NCI-H1694 (cell line): ENCODE measurements at places on chromosomes 6 and 20.

DNA sequence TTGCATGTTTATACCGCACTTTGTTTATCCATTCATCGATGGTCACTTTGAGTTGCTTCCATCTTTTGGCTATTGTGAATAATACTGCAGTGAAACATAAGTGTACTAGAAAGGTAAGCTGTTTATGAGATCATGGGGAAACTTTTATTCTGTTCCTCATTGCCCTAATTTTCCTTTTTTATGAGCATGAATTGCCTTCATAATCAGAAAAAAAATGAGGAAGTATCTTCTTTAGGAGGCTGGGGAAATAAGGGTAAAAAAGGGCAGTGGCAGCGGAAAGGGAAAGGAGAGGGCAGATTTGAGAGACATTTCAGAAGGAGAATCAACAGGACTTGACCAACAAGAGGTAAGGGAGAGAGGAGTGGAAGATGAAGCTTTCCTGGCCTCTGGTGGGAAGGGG is 14.3 kb upstream of the SERINC3 start:
- no peak for DNase-seq

DNA sequence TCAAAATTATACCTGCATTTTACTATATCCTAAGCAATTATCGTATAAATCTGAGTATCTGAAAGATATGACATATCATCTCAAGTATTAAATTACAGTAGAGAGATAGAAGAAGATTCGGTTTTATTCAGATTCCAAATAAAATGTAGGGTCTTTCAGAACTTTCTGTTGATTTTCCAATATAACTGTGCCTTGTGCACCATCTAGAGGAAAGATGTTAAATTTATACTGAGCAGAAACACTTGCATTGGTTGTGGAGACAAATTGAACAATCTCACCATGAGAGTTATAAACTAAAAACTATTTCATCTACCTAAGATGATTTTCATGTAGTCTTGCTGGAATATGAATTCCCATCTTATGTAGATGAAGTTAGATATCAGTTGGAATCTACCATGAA is 26.8 kb upstream of the HSF2 start:
- no peak for DNase-seq

DNA sequence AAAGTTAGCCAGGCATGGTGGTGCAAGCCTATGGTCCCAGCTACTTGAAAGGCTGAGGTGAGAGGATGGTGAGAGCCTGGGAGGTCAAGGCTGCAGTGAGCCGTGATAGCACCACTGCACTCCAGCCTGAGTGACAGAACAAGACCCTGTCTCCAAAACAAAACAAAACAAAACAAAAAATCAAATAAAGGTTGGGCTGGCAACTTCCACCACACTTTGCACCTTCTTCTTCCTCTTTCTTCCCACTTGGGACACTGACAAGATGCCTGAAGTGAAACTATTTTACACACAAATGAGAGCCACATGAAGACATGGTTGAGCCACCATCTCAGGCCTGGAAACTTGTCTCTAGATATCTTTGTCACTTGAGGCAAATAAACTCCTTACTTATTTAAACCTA is 53.8 kb upstream of the CCDC28A start:
- DNase-seq = no peak

DNA sequence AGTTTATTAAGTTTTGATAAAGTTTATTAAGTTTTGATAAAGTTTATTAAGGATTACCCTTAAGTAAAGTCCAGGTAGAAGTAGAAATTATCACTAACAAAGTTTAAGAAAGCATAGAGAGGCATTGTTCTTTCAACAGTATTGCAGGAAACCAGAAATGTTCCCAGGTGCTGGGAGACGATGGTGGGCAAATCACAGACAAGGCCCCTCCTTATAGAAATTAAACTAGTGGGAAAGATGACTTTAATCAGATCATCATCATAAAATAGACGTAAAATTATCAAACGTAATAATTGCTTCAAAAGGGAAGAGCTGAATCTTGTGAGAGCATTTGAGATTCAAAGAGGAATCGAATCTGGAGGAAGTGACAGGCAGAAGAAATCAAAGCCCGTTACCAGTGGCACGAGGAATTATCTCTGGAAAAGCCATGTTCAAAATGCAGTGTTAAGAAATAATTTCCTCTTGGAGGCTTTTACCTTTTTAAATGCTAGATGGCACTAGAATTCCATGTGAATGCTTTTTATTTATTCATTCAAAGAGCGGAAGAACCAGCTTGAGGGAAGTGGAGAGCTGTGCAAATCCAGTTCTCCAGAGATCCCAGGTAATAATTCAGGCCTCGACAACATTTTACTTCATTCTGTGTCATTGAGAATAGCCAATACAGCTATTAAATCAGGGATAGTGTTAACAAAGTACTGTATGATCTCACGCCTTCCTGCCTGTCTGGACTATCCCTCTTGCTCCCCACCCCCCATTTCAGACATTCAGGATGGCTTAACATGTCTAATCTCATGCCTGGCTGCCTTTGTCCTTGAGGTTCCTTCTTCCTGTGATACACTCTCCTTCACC is 1.0 kb upstream of the APMAP start:
- peak; percentile 43 for DNase-seq

DNA sequence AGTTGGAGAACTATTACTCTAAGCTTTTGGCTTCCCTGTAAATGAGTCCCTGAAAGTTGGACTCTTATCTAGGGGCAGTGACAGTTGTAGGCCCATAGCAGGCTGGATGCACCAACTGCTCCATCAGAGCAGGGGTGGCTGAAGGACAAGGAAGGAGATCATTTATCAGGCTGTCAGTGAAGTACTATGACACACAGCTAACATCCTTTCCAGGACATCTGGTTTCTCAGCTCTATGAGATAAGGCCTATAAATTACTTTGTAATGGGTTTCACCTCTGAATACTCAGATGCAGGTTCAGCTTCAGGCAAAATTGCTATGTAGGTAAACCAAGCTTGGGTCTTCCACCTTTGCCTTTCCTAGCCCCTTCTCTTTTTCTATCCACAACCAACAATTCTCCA is 468.5 kb downstream of the KIF16B start:
- no peak for DNase-seq

DNA sequence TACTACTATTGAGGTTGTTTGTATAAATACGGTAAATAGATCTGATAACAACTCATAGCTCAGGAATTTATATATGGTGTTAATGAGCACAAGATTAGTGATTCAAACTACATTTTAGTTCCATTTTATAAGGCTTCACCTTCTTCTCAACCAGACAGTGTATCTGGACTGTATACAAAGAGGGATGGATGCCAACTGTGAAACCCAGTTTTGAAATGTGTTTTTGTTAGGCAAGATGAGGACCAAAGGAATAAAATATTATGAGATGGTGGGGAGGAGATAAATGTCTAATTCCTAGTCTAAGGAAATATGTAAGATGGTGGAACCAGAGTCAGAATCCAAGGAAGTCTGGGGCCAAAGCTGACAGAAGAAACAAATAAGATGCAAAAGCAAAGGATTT is 329.0 kb downstream of the GRIK2 start:
- no peak for DNase-seq

GRCh38 chr6:4114123-4114522 is 21.3 kb downstream of the ECI2 start:
- DNase-seq = no peak
